ENCODE measurements at places on chromosomes 7 and 10. TPM values are rescaled to one million over a fixed set of nuclear protein-coding genes. Genes with fewer than 3 reads are reported as not detected.

LRRD1 gene
- 0.29 TPM for total RNA-seq

MNX1 gene
- total RNA-seq, result 0.36 TPM

OR6V1 gene
- not detected for total RNA-seq

SPDYE1 gene
- not detected for total RNA-seq

LIPK gene
- total RNA-seq, result not detected

CCDC146 gene
- 3.4 TPM for total RNA-seq

FBXL13 gene
- 0.42 TPM for total RNA-seq

MRLN gene
- 432 TPM for total RNA-seq

C10orf143 gene
- 0.96 TPM for total RNA-seq

LAMB4 gene
- total RNA-seq, result not detected

EPHA1 gene
- total RNA-seq, result not detected

PNLIPRP2 gene
- not detected for total RNA-seq

AGR2 gene
- not detected for total RNA-seq

PANK1 gene
- total RNA-seq, result 21.9 TPM

GRID1 gene
- not detected for total RNA-seq

AKR1D1 gene
- total RNA-seq, result not detected

PVRIG gene
- not detected for total RNA-seq

CEP55 gene
- total RNA-seq, result 2.1 TPM

NKX2-3 gene
- not detected for total RNA-seq

OLAH gene
- total RNA-seq, result not detected

HMX3 gene
- total RNA-seq, result not detected

PHYHIPL gene
- total RNA-seq, result not detected

DYNC1I1 gene
- total RNA-seq, result 1.6 TPM

AKR1C3 gene
- total RNA-seq, result 65.8 TPM

Data from myocyte (in vitro differentiated cells).